Neural progenitor cell (in vitro differentiated cells): ENCODE measurements at places on chromosomes 4 and X.

- no peak for DNase-seq
Observed at GRCh38 chrX:113202601-113203000, 362.0 kb upstream of the AMOT start.

DNA sequence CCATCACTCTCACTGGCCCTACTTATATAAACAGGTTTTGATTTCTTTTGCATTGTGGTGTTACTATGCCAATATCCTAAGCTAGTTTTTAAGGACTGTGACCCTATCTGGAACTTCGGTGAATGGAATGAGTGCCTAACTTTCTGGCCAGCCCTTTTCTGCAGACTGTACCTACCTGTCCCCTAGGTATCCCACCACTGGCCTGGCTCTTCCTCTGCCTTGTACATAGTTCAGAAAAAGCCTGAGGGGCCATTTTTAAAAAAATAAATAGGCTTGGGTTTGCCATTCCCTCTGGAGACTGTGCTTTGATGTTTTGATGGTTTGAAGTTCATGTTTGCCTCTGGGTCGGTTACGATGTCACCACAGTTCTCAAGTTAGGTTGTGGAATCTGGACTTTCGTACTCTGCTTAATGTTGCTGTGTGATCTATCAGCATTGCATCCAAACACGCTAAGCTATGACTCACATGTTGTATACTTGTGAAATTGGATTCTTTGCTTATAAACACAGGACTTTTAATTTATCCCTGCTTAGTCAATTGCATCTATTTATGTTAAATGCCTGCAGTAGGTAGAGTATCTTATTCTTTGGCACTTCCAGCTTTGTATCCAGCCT, 182.0 kb downstream of the ANKRD50 start:
- no peak for DNase-seq

DNA sequence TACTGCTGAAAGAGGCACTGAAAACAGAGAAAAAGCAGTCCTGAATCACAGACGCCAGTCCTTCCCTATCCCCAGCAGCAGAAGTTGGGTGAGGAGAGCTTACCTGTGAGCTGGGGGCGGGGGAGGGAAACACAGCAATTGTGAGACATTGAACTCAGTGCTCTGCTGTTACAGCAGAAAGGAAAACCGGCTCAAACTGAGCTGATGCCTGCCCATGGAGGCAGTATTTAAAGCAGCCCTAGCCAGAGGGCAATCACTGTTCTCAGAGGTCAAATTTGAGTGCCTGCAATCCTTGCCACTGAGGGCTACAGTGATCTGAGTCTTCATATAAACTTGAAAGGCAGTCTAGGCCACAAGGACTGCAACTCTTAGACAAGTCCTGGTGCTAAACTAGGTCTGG, 220.7 kb downstream of the GRXCR1 start:
- DNase-seq: no peak

DNA sequence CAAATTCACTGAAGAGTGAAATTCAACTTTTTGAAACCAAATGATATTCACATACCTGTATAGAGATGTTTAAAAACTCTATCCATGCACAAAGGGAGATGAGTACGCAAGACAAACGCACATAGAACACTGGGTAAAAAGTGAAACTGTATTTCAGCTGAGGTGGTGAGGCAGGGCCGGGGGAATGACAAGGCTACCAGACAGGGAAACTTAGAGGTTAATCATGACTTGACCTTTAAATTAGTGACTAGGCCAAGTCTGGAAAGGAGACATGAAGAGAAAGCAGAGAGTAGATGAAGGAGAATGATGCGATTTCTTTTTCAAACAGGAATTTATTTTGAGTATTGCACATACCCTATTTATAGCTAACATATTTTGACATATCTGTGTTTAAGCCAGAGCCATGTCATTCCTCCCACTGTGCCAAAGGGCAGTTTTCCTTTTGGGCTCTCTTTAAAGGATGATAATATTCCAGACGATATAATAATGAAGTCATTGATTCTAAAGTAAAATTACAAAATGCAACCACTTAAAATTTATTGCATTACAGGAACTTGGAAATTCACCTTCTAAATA, 49.4 kb downstream of the ARHGEF6 start:
- no peak for DNase-seq

DNA sequence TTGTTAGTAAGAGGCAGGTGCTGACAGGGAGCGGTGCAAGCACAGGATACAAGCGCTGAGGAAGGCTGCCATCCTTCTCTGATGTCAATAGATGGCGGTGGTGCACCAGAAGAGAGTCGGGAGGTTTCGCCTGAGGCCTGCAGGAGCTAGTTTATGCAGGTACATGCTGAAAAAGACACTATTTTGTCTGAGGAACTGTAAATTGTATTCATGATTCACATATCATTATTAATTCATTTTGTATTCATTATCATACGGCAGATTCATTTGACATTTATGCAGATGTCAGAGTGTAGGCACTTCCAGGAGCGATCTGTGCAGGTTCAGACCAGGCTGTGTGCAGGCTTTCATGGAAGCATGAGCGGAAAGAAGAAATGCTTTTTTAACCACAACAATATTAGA, 824.0 kb downstream of the STIM2 start:
- DNase-seq: peak; percentile 83

- DNase-seq: peak; percentile 78
Observed at GRCh38 chr4:7462509-7462971, 27.8 kb upstream of the PSAPL1 start.

DNA sequence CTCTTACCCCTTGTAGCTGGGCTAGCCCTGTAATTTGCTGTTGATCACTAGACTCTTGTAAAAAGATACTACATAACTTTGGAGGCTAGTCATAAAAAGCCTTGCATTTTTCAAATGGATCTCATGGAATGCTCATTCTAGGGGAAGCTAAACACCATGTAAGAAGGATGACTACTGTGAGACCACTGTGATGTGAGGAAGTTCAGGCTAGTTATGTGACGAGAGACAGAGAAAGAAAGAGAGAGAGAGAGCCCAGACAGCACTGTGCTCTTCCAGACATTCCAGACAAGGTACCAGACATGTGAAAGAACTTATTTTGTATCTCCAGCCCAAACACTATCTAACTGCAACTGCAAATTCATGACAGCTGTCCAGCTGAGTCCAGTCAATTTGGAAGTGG, 404.6 kb upstream of the PITX2 start:
- DNase-seq: no peak

- DNase-seq: no peak
Observed at GRCh38 chr4:185966997-185967775, 101.8 kb upstream of the TLR3 start.

GRCh38 chrX:118644378-118644777, 83.0 kb upstream of the IL13RA1 start:
- no peak for DNase-seq

DNA sequence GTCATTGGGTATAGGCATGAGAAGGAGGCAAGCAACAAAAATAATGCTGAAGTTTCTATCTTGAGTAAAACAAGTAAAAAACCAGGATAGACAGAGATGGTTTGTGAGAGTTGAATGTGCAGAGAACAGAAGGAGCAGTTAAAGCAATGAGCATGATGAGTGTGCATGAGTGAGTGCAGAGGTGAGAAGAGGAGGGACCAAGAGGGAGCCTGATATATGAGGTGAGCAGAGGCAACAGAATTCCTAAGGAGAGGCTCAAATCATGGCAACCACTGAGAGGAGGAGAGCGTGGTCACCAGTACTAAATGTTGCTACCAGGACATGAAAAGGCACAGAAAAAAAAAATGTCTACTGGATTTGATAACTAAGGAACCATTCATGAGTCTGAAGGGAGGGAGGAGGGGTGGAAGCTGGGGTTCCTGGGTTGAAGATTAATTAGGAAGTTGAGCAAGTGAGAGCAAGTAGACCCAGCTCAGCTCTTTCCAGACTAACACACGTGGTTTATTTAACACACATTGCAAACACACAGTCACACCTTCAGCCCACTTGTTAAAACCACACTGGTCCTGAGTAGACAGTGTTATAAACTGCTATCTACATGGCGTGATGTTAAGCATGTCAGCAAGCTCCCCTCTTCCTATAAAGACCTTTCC, 69.0 kb upstream of the IQCM start:
- no peak for DNase-seq

DNA sequence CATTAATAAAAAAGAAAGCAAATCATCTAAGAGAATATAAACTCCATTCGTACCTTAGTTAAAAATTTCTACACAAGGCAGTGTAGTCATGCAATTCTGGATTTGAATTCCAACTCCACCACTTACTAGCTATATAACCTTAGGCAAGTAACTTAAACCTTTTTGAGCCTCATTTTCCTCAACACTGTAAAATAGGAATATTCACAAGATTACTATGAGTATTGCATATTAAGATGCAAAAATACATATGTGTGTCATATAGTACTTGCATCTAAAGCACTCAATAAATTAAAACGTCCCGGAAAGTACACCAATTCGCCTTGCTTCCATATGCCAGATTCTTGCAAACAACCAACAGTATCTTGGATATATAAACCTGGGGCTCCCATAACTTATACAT, 42.0 kb downstream of the HNRNPD start:
- DNase-seq: no peak

DNA sequence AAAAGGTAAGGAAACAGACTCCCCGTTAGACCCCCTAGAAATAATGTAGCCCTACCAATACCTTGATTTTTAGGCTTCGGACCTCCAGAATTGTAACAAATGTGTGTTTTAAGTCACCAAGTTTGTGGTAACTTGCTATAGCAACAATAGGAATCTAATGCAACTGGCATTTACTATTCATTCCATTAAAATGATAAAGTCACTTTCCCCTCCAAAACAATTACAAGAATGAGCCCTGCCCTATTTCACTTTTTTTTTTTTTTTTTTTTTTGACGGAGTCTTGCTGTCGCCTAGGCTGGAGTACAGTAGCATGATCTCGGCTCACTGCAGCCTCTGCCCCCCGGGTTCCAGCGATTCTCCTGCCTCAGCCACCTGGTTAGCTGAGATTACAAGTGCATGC, 3.5 kb upstream of the DDX60L start:
- no peak for DNase-seq

DNA sequence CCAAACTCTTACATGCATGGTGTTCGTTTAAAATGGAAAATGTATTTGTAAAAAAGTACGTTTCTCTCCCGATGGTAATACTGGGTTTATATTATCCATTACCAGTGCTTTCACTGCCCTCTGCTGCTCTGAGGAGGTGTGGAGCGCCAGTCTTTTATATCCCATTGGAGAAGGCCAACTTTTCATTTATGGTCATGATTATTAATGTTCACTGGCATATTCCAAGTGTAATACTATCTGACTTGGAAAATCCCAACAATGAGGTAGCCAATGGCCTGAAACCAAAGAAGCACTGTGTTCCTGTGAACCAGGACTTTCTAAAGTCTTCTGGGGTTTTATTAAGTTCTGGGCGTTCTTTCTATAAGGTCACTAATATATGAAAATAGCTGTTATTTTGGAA, 80.7 kb downstream of the SYNPO2 start:
- DNase-seq: peak; percentile 44

DNA sequence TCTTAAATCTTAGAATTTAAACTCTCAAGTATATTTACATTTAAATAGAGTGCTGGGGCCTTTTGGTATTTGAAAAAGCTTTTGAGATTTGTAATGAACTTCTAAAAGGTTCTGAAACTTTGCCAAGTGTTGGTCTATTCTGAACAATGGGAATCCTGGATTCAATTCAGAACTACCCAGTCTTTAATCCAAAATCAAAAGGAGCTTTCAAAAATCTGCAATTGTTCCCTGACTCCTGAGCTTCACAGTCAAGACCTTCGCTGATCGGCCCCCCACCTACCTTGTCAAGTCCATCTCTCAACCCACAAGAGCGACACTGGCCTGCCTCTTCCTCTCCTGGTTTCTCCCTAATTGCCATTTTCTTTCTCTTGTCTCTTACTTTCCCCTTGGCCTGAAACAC, 666.1 kb upstream of the BOD1L1 start:
- DNase-seq: no peak
